ENCODE measurements at places on chromosomes 4 and X. TPM values are rescaled to one million over a fixed set of nuclear protein-coding genes. Genes with fewer than 3 reads are reported as not detected.

- H3K4me3 ChIP-seq = no peak overlapping the region
- DNase-seq = no peak
- H3K4me1 ChIP-seq = no peaks in the 10 kb centered on the region
Observed at GRCh38 chr4:47275595-47275994, 187.9 kb downstream of the COMMD8 start.

GRCh38 chrX:1481636-1482529 lies 29.2 kb upstream of the ASMTL start:
- peak; percentile 80 for DNase-seq
- H3K4me3 ChIP-seq = no peak overlapping the region
- no peaks in the 10 kb centered on the region for H3K36me3 ChIP-seq
- H3K27ac ChIP-seq = peak overlapping the region; percentile 28

GRCh38 chr4:6892190-6892908 lies 17.3 kb upstream of the TBC1D14 start:
- H3K27ac ChIP-seq = no peak overlapping the region
- no peaks in the 10 kb centered on the region for H3K36me3 ChIP-seq
- H3K27me3 ChIP-seq = no peaks in the 10 kb centered on the region
- no peaks in the 10 kb centered on the region for H3K4me1 ChIP-seq
- H3K4me3 ChIP-seq = no peak overlapping the region

DNA sequence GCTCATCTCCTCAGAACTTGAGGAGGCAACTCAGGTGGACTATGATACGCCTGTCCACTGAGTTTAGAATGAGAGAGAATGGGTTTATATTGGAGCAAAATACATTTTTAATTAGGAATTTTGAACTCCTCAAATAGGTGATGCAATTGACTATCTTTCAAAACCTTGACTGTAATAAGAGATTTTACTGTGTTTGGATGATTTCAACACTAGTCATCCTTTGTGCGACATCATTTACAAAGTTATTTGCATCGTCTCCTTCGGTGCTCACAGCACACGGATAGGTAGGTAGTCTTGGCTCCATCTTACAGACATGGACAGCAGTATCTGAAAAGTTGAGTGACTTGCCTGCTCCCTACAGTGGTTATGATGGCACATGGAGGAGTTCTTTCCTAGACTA lies 67.0 kb downstream of the AASDH start:
- H3K4me1 ChIP-seq = no peaks in the 10 kb centered on the region
- no peak overlapping the region for H3K27ac ChIP-seq
- no peak overlapping the region for H3K4me3 ChIP-seq
- no peaks in the 10 kb centered on the region for H3K27me3 ChIP-seq
- H3K36me3 ChIP-seq = no peaks in the 10 kb centered on the region

- H3K27me3 ChIP-seq = peaks cover 5% of the 10 kb centered on the region
- peak within 1 kb of the TSS; percentile 48 for H3K4me3 ChIP-seq
- no peaks in the 10 kb centered on the region for H3K4me1 ChIP-seq
- no peaks in the 10 kb centered on the region for H3K36me3 ChIP-seq
- no peak within 1 kb of the TSS for H3K27ac ChIP-seq
Observed at GRCh38 chrX:153411255-153411987, at the start of gene ZFP92. ZFP92 (plus strand) TSS chrX:153411472; CDS start chrX:153418323, 6,851 bp downstream.

GRCh38 chrX:150451953-150452352 lies 88.8 kb downstream of the MAMLD1 start:
- no peaks in the 10 kb centered on the region for H3K27me3 ChIP-seq
- no peaks in the 10 kb centered on the region for H3K36me3 ChIP-seq
- no peak for DNase-seq
- H3K4me3 ChIP-seq = no peak overlapping the region

GRCh38 chr4:15659768-15660570 lies 4.8 kb upstream of the FBXL5 start:
- no peak overlapping the region for H3K27ac ChIP-seq
- no peaks in the 10 kb centered on the region for H3K36me3 ChIP-seq

GRCh38 chrX:107826238-107827029 lies 768 bp downstream of the MID2 start:
- peak; percentile 65 for DNase-seq
- peaks cover 4% of the 10 kb centered on the region for H3K27me3 ChIP-seq
- H3K27ac ChIP-seq = peak overlapping the region; percentile 98
- H3K4me3 ChIP-seq = peak overlapping the region; percentile 57
- no peaks in the 10 kb centered on the region for H3K36me3 ChIP-seq
- H3K4me1 ChIP-seq = no peaks in the 10 kb centered on the region

GRCh38 chr4:161767116-161767515 lies 396.7 kb downstream of the FSTL5 start:
- no peak overlapping the region for H3K4me3 ChIP-seq
- DNase-seq = no peak
- H3K27me3 ChIP-seq = no peaks in the 10 kb centered on the region
- no peak overlapping the region for H3K27ac ChIP-seq
- H3K36me3 ChIP-seq = no peaks in the 10 kb centered on the region
- H3K4me1 ChIP-seq = no peaks in the 10 kb centered on the region

DNA sequence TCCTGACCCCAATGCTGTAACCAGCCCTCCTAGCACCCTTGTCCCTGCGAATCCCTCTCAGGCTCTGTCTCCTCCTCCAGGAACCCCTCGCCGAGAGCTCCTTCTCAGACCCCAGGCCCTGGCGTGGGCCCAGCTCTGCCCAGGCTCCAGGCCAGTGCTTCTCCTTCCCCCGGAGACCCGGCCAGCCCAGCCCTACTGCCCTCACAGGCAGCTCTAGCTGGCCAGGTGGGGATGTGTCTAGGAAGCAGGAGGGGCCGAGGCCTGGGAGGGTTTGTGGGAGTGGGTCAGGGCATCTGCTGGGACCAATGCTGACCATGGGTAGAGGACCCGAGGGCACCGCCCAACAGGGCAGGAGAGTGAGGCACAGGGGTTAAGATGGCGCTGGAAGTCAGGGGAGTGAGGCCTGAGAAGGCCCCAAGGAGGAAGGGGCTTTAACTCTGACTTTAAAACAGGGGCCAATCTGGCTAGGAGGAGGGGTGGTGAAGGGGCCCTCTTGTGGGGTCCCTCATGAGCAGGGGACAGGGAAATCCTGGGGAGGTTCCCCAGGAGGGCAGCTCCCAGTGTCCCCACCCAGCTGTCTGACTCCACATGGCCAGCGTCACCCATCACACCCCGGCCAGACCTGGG lies 64.7 kb upstream of the NKX1-1 start:
- peak; percentile 52 for DNase-seq
- no peak overlapping the region for H3K4me3 ChIP-seq
- no peaks in the 10 kb centered on the region for H3K4me1 ChIP-seq
- no peak overlapping the region for H3K27ac ChIP-seq
- no peaks in the 10 kb centered on the region for H3K36me3 ChIP-seq

GRCh38 chrX:40130207-40130606 lies 32.4 kb upstream of the BCOR start:
- peak; percentile 76 for DNase-seq
- H3K27me3 ChIP-seq = no peaks in the 10 kb centered on the region
- no peak overlapping the region for H3K4me3 ChIP-seq
- peak overlapping the region; percentile 85 for H3K27ac ChIP-seq

- H3K36me3 ChIP-seq = no peaks in the 10 kb centered on the region
- H3K4me3 ChIP-seq = no peak overlapping the region
- no peak overlapping the region for H3K27ac ChIP-seq
- no peaks in the 10 kb centered on the region for H3K4me1 ChIP-seq
Observed at GRCh38 chrX:103155201-103155600, 59.7 kb upstream of the BEX4 start.

Gene CACNA1F
- total RNA-seq = not detected

Gene ADGRG4
- 0.75 TPM for total RNA-seq

GRCh38 chr4:96598465-96598864 lies 758.6 kb downstream of the PDHA2 start:
- no peaks in the 10 kb centered on the region for H3K27me3 ChIP-seq
- no peaks in the 10 kb centered on the region for H3K4me1 ChIP-seq
- no peak overlapping the region for H3K4me3 ChIP-seq
- DNase-seq = no peak
- H3K36me3 ChIP-seq = no peaks in the 10 kb centered on the region
- H3K27ac ChIP-seq = no peak overlapping the region

DNA sequence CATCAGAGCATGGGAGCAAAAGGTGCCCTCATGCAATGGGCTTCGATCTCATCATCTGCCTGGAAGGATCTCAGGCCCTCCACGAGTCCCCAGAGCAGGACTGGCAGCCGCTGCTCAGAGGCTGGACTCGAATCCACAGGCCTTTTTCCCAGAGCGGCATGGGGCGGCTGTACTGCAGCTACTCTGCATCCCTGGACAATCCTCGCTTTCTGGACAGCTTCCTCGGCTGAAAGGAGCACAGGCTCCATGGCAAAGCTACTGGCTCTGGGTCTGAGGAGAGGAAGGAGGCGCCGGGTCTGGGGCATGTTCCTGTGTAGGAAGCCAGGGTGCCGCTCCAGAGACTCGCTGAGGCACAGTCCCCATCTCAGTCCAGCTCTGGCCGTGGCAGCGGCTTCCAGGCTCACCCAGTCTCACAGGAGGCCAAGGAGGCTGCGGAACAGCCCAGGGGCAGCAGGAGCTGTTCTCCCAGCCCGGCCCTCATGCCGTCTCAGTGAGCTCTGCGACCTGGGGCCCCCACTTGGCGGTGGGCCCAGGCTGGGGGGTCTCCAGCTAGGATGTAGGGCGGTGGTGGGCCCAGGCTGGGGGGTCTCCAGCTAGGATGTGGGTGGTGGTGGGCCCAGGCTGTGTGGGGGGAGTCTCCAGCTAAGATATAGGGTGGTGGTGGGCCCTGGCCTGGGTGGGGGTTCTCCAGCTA lies 2.7 kb upstream of the SPON2 start:
- no peak overlapping the region for H3K27ac ChIP-seq
- no peaks in the 10 kb centered on the region for H3K36me3 ChIP-seq
- peaks cover 8% of the 10 kb centered on the region for H3K4me1 ChIP-seq
- H3K4me3 ChIP-seq = no peak overlapping the region
- H3K27me3 ChIP-seq = peaks cover 22% of the 10 kb centered on the region
- DNase-seq = no peak

- no peaks in the 10 kb centered on the region for H3K4me1 ChIP-seq
- no peak overlapping the region for H3K27ac ChIP-seq
- H3K36me3 ChIP-seq = no peaks in the 10 kb centered on the region
- no peak overlapping the region for H3K4me3 ChIP-seq
- no peak for DNase-seq
Observed at GRCh38 chrX:115940348-115940747, 230.2 kb upstream of the AGTR2 start.

GRCh38 chrX:404656-405055 lies 17.9 kb upstream of the PPP2R3B start:
- no peak for DNase-seq
- no peak overlapping the region for H3K27ac ChIP-seq
- H3K4me3 ChIP-seq = no peak overlapping the region
- H3K4me1 ChIP-seq = no peaks in the 10 kb centered on the region
- H3K36me3 ChIP-seq = no peaks in the 10 kb centered on the region

GRCh38 chrX:120755066-120755846 lies 120.4 kb downstream of the CT47B1 start:
- H3K36me3 ChIP-seq = no peaks in the 10 kb centered on the region
- no peak for DNase-seq
- no peaks in the 10 kb centered on the region for H3K27me3 ChIP-seq
- no peak overlapping the region for H3K4me3 ChIP-seq

Gene GNRHR
- total RNA-seq = not detected

GRCh38 chrX:13533726-13534125 lies 35.7 kb upstream of the EGFL6 start:
- DNase-seq = no peak
- no peaks in the 10 kb centered on the region for H3K4me1 ChIP-seq
- no peaks in the 10 kb centered on the region for H3K36me3 ChIP-seq
- no peak overlapping the region for H3K4me3 ChIP-seq
- no peak overlapping the region for H3K27ac ChIP-seq
- no peaks in the 10 kb centered on the region for H3K27me3 ChIP-seq

Gene PPBP
- total RNA-seq = not detected

DNA sequence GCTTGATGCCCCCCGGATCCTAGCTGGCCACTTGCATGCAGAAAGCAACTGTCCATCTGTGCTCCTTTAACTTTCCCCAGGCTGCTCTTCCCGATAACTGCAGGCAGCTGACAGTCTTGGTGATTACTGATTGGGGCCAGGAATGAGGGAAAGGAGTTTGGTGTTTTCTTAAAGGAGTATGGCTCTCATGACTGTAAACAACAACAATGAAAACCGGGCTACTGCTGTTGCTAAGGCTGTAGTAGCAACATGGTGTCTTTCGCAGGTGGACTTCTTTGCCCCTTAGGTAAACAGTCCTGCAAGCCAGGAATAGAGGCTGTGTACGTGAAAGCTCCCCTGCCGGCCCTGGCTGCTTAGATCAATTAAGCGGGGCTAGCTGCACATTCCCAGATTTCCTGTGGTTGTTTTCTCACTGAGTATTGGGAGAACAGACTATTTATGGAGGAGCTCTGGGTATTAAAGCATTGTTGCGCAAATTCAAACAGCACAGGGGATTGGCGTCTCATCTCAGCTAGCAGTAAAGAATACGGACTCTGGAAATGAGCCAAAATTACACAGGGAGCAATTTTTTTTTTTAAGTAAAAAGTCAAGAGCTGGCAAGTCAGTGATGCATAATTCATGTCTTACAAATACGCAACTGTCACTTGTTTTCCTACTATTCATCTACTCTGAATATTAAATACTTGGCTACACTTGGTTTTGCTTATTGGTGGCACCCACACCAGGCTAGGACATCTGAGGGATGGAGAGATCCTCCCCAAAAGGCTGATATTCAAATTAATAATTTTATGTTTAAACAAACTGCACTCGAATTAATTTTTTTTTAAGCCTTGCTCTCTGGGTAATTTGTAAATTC lies 61.6 kb upstream of the NAP1L5 start:
- H3K36me3 ChIP-seq = no peaks in the 10 kb centered on the region
- H3K27me3 ChIP-seq = no peaks in the 10 kb centered on the region
- H3K4me1 ChIP-seq = no peaks in the 10 kb centered on the region
- no peak overlapping the region for H3K4me3 ChIP-seq
- no peak for DNase-seq

DNA sequence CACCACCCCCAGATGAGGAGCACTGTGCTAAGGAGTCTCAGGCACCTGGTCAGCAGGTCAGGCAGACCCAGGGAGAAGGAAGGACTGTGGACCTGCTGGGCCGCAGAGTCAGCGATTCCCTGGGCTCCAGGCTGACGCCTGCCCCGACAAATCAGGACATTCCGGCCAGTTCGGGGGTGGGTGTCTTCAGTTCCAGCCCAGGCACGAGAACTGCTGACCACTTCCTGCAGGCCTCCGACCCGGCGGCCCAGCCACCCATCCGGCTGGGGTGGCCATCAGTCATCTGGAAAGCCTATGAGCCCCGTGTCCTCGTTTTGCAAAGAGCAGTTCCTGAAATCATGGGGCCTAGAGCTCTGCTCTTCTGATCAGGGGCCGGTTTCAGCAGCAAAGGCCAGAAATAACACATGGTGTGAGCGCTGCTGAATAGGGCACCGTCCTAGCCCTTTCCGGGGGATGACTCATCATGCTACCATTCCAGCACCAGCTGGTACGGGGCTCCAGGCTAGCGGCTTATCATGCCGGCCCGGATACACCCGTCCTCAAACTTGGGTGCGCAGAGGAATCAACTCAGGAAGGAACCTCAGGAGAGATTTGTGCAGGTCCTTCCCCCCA lies 7.8 kb upstream of the SH3TC1 start:
- peak overlapping the region; percentile 73 for H3K27ac ChIP-seq
- no peaks in the 10 kb centered on the region for H3K36me3 ChIP-seq
- peak; percentile 90 for DNase-seq
- peaks cover 20% of the 10 kb centered on the region for H3K4me1 ChIP-seq
- H3K27me3 ChIP-seq = no peaks in the 10 kb centered on the region
- H3K4me3 ChIP-seq = peak overlapping the region; percentile 12

Gene YIPF7
- not detected for total RNA-seq

Gene POU4F2
- total RNA-seq = not detected

- no peak overlapping the region for H3K4me3 ChIP-seq
- no peaks in the 10 kb centered on the region for H3K4me1 ChIP-seq
- no peak overlapping the region for H3K27ac ChIP-seq
- no peaks in the 10 kb centered on the region for H3K36me3 ChIP-seq
Observed at GRCh38 chr4:11839889-11840288, 411.2 kb upstream of the HS3ST1 start.

Data from ascending aorta (tissue), 2 donors.